ENCODE measurements at places on chromosomes 5 and 9.

DNA sequence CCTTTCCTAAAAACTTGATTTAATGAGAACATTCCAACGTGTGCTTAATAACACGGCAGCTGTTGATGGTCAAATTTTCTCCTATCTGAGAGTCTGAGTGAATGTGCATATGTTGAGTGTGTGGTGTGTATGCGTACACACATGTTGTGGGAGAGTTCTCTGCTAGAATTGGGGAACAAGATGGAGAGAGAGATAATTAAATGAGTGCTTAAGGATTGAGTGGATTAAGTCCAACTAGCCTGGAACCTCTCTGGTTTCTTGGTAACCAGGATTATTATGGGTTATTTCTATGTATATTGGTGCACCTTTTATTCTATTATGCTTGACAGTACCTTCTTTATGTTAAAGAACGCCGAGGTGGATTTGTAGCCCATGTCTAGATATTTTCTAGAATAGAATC is 36.4 kb upstream of the TNFAIP8 start:
- DNase-seq, result no peak

DNA sequence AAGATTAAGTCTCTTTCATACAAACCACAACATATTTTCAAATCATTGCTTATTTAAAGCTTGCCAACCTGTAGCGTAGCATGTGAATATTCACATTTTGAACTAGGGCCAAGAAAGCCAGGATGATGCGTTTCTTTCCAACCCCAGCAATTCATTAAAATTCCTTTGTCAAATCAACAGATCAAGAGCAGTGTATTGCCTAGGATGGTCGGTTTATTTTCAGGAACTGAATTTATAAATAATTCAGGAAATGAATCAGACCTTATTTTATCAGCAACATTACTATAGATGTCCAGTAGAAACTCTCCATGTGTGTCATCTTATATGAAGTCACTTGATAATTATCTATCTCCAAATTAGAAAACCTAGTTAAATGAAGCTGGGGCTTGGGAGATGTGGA is 13.2 kb upstream of the AUH start:
- DNase-seq, result no peak

- no peak for DNase-seq
These were observed 8.6 kb upstream of the PSAT1 start for GRCh38 chr9:78288214-78288892.

GRCh38 chr5:38104497-38105230 is 153.7 kb upstream of the EGFLAM start:
- no peak for DNase-seq

- DNase-seq, result no peak
These were observed 16.0 kb downstream of the CXXC5 start for GRCh38 chr5:139664086-139664693.

DNA sequence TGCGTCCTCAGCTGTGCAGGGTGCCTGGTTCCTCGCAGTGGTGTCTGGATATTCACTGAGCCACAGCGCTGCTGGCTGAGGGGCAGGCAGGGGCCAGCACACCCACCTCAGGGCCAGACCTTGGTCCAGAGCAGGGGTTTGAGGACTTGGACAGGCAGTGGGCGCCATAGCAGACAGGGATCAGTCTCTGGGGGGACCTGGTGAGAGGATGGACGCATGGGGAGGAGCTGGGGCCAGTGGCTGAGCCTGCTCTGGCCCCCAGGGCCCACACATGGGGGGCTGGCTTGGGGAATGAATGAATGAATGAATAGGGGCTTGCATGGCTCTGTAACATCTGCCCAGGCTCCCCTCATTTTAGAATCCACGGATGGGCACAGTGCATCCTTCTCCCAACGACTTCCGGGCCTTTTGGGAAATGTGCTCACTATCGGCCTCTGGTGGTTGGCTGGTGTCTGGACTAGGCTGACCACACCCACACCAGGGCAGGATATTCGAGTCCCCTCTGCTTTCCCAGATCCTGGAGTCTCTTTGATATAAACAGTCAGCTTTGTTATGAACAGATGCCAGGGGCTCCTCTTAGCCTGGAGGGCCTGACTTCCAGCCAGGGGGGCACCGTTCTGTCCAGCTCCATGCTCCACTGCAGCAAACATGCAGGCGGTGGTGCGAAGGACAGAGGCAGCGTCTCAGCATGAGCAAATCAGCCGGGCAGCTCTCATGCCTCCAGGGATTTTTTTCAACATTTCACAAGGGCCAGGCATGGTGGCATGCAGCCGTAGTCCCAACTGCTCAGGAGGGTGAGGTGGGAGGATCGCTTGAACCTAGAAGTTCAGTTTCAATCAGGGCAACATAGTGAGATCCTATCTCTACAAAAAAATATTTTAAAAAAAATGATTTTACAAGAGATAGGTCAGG is 62.6 kb downstream of the NEK6 start:
- DNase-seq, result peak; percentile 70
